Keratinocyte (primary cell): ENCODE measurements at places on chromosomes 2 and 18.

- no peak for DNase-seq
Observed at GRCh38 chr2:74031221-74031620, 46.5 kb downstream of the TET3 start.

GRCh38 chr18:28831476-28831875 lies 654.5 kb upstream of the CDH2 start:
- DNase-seq: no peak

GRCh38 chr2:71784734-71785511 lies 331.6 kb downstream of the DYSF start:
- peak; percentile 15 for DNase-seq

- no peak for DNase-seq
Observed at GRCh38 chr2:197707316-197708213, 2.4 kb downstream of the MARS2 start.

DNA sequence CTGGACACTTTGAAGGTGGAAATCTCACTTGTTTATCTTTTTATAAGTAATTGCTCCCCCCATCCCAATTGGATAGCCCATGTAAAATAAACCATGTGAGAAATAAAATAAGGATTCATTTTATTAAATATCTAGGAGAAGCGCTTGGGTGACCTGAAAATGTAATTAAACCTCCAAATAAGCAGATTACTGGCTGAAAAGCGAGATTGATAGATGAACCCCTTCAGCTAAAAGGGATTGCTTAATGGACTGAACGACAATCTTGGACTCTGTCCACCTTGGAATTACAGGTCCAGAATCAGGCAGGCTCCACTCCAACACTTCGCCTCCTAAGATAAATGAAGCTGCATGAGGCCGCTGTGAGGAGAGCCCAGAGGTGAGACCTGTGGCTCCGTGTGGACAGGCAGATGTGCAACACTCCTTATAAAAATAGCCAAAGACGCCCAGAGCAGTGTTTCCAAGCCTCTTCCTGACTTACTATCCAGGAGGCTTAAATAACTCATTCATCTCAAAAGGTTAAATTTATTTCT lies 441.5 kb downstream of the MTX2 start:
- DNase-seq: no peak

GRCh38 chr2:237254369-237254861 lies 159.5 kb downstream of the COL6A3 start:
- no peak for DNase-seq

- no peak for DNase-seq
Observed at GRCh38 chr18:58562999-58563667, 65.8 kb downstream of the ALPK2 start.

DNA sequence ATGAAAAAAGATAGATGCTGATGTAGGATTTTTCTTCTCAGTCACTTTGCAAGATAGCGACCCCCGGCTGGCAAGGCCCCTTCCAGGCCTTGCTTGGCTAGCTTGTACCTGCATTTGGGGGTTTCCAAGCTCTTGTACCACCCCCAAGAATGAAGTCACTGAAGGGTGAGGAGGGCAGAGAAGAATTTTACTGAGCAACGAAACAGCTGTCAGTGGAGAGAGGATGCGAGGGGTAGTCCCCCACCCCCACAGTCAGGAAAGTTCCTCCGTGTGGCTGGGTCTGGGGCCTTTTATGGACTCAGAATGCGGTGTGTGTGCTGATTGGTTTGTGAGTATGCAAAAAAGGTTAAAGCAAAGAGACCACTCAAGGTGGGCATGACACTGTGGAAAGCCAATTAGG lies 382.0 kb downstream of the GPD2 start:
- no peak for DNase-seq

DNA sequence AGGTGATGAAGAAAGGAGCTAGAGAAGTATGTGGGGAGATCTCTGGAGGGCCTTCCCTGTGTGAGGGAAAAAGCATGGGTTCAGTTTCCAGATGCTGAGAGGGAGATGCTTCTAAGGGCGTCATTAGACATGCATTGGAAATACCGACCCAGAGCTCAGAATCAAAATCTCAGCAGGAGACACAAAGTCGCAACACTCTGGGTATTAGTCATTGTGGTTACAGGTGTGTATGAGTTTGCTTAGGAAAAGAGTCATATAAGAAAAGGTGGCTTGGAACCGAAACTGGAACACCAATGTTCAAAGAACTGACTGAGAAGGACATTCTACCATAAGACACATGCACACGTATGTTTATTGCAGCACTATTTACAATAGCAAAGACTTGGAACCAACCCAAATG lies 477.1 kb downstream of the FBXO15 start:
- DNase-seq: no peak

- no peak for DNase-seq
Observed at GRCh38 chr2:18214936-18215335, 336.5 kb downstream of the KCNS3 start.

DNA sequence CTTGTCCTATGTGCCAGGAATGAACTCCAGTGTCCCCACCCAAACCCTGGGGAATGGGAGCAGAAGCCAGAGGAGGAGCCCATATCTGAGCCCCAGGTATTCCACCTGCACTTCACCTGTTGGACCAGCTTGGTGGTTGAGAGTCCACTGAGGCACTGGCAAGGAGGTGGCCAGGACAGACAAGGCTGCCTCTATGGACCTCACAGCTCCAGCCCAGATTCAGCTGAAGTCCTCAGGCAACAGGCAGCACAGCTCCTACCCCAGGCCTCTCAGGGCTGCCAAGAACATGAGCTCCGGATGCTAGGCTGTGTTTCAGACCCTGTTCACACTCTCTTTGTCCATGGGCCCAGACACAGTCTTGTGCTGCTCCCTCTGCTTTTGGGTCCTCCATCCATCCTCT lies 2.9 kb upstream of the IL1F10 start:
- no peak for DNase-seq

DNA sequence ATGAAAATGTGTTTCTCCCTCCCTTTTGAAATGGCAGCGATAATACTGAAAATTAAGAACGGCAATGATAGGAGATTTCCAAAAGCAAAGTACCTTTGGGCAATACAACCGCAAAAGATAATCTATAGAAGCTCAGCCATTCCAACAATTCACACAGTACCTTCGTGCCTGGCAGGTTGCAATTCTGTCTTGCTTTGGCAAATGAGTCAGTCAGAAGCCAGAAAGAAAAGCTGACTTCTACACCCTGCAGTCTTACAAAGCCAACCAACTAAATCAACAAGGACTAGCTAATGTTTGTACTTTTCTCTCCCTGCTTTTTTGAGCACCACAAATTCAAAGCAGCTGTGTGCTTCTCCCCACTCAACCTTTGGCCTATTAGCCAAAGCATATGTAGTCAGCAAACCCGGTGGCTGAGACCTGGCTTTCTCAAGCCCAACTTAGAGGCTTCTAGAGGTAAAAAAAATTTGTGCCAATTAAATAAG lies 25.7 kb upstream of the ID2 start:
- no peak for DNase-seq

- DNase-seq: no peak
Observed at GRCh38 chr2:73931531-73932500, 5.1 kb downstream of the DGUOK start.

DNA sequence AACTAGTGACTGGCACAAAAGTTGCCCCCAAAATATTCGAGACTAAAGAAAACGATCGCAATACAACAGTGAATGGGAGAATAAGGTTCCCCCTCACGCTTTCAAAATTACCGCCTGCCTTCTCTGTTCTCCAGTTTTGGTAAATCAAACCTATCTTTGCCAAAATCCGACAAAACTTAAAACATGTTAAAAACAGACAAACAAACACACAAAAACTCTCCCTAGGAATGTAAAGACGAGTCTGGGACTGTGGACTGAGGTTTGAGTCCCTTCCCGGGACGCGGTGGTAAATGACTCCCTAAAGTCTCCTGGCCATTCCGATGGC lies 435 bp upstream of the IMPACT start:
- DNase-seq: no peak

- no peak for DNase-seq
Observed at GRCh38 chr18:70284976-70285620, 3.7 kb upstream of the SOCS6 start.

DNA sequence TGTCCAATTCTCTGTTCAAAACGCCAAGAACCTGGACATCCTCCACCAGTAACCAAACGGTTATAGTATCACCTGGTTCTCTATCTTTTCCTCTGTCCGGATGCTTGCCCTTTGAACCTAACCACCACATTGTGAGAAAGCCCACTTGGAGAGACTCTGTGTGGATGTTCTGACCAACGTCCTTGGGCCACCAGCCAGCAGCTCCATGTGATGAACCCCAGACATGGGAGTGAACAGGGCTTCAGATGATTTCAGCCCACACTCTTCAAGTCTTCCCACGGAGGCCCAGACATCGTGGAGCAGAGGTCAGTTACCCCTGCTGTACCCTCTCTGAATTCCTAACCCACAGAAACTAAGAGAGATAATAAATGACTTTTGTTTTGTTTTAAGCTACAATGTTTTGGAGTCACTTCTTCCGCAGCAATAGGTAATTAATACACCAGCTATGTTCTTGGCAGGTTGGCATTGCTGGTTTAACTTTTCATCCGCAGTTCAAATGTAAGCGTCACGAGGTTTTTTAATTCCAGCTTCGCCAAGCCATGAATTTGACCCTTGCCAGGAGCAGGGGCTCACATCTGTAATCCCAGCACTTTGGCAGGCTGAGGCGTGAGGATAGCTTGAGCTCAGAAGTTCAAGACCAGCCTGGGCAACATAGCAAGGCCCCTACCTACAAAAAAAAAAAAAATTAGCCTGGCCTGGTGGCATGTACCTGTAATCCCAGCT lies 36.1 kb upstream of the ZNF532 start:
- DNase-seq: no peak

- DNase-seq: no peak
Observed at GRCh38 chr18:71808616-71809015, 735.5 kb downstream of the CBLN2 start.

DNA sequence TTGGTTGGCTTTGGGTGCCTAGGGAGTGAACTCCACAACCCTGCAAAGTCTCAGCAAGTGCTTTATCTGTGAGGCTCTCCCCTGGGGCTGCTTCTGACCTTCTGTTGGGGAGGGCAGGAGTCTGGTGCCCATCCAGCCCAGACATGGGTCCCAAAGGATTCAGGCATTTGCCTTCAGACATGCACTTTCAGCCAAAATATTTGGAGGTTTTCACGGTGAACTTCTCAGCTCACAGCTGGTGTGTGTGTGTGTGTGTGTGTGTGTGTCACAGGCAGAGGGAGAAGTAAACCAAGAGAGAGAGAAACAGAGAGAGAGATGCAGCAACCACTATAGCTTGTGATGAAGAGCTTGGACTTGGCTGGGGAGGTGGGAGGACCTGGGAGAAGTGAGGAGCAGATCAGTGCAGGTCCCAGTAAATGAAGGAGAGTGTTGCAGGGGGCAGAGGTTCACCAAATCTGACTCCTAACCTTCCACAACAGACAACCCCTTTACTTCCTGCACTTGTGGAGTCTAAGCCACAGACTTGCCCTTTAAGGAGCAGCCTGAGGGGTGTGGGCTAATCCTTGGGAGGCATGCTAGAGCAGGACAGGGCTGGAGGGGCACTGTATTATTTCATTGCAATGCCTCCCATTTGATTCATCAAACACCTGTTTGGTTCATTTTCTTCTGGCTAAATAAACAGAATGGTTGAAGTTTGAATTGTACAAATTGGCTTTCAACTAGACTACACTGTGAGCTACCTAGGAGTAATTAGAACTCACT lies 14.1 kb downstream of the SLC9A4 start:
- DNase-seq: no peak

GRCh38 chr2:232213176-232213575 lies 165.4 kb upstream of the ALPP start:
- no peak for DNase-seq

- DNase-seq: no peak
Observed at GRCh38 chr2:229126066-229126465, 145.0 kb downstream of the PID1 start.

GRCh38 chr2:42182654-42183308 lies 13.6 kb downstream of the EML4 start:
- DNase-seq: no peak

DNA sequence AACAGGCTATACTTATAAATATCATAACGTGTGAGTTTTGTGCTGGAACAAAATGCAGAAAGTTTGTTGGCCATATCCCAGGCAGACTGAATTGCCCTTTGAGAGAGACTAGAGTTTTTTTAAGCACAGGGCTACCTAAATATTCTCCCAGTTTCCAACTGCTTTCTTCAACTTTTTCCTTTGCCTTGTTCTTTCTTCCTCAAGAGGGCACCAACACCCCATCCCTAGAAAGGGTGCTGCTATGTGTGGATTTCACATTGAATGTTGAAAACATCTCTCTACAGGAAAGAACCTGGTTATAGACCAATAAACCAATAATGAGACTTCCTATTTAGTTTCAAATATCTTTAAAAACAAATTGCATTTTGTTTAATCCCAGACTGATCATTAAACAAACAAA lies 87.9 kb downstream of the ICOS start:
- peak; percentile 2 for DNase-seq

- no peak for DNase-seq
Observed at GRCh38 chr2:241014224-241014623, 15.8 kb downstream of the SNED1 start.

GRCh38 chr2:23425885-23426262 lies 40.9 kb downstream of the KLHL29 start:
- DNase-seq: no peak

DNA sequence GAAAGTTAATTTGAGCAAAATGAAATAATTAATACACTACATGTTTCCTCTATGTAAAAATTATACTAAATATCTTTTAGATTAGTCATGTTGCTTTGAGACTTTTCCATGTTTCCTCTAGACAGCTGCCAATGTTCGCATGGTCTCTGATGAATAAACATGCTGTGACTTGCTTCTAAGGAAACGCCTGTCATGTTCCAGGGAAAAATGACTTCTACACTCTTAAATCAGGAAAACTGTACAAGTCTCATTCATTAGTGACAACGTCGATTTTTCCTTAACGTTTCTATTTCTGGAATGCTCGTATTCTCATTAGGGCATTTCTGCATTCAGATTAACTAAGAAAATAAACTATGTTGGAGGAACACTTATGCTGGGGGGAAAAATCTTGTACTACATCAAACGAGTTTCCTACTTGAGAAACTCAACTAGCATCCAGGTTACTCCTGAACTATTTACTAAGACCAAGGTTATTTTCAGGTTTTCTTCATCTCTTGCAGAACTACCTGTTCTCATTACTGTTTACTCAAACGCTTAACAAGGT lies 1.6 kb downstream of the COBLL1 start:
- DNase-seq: peak; percentile 73

DNA sequence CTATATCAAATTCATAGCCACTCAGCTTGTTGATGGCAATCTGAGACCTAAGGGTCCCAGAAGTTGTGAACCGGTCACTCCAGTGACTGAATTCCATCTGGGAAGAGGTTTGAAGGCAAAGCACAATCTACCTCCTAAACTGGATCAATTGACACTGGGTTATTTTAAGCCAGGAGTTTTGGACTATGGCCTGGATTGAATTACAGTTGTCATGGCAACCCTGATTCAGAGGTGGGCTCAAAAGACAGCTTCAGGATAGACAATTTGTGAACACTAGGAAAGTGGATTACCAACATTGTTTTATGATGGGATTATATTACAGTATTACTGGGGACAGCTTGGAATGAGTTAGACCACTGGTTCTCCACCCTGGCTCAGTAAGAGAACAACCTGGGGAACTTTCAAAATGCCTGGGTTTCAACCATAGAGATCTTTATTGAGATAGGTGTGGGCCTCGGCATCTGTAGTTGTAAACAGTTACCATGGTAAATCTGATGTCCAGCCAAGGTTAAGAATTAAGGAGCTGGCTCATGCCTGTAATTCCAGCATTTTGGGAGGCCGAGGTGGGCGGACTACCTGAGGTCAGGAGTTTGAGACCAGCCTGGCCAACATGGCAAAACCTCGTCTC lies 58.8 kb downstream of the MFSD6 start:
- no peak for DNase-seq

GRCh38 chr18:33576999-33577646 lies 896 bp upstream of the ASXL3 start:
- no peak for DNase-seq

GRCh38 chr2:181407171-181407570 lies 50.0 kb upstream of the ITGA4 start:
- no peak for DNase-seq
